ENCODE measurements at places on chromosomes 13 and 19.

GRCh38 chr19:45156011-45156630, 4.7 kb downstream of the NKPD1 start:
- no peak for DNase-seq

- no peak for DNase-seq
Measured at GRCh38 chr19:4649392-4650047, 10.2 kb downstream of the TNFAIP8L1 start.

DNA sequence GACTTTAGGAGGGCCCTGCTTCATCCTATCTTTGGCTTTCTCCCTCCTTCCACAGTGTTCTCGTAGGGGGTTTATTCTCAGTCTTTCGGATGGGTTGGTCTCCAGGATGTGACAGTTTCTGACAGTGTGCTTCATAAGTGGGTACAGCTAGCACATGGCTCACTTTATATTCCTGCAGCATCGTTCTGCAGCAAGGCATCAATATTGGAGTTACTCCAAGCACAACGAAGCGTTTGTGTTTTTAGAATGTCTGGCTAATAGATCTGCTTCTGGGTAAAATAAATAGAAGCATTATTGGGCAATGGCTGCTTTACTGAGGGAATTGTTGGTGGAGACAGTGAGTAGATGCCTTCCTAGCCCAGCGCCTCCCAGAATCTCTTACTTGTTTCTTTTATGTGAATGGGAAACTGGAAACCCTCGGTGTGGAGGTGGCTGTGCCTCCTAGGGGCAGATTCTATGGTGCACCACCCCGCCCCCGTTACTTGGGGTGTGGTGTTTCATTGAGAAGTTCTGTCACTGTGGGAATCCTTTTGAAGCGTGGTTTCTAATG, 2.0 kb downstream of the FARP1 start:
- no peak for DNase-seq

- no peak for DNase-seq
Measured at GRCh38 chr19:35901854-35902661, at the start of gene HCST. HCST (plus strand) TSS chr19:35902529; CDS start chr19:35902594, 65 bp downstream.

DNA sequence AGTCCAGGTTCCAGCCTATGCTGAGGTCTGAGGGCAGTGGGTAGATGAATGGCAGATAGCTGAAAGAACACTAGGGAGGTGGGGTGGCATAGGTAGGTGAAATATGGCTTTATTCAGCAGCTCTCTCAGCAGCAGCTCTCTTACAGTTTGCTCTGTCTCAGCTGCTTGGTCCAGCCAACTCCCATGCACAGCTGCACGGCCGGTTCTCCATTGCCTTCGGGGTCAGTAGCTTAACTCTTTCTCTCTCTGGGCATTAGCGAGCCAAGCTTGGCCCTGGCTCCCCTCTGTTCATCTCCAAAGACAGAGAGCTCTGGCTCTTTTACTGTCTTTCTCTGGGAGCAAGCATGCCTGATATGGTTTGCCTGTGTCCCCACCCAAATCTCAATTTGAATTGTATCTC, 151.9 kb downstream of the MYO16 start:
- no peak for DNase-seq

DNA sequence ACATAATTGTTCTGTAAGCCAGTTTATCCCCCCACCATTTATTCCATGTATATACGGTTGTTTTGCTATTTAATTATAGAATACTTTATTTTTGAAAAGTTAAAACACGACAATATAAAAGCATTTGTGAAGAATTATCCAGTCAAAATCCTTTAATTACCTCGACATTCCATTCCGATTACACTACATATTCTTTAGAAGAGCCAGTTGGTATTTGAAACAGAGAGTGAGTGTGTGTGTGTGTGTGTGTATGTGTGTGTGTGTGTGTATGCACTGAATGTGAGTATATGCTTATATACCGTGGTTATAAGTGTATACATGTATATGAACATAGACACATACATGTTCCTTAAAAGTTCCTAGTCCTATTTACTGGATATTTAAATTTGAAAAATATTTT, 87.8 kb upstream of the KLF5 start:
- no peak for DNase-seq

DNA sequence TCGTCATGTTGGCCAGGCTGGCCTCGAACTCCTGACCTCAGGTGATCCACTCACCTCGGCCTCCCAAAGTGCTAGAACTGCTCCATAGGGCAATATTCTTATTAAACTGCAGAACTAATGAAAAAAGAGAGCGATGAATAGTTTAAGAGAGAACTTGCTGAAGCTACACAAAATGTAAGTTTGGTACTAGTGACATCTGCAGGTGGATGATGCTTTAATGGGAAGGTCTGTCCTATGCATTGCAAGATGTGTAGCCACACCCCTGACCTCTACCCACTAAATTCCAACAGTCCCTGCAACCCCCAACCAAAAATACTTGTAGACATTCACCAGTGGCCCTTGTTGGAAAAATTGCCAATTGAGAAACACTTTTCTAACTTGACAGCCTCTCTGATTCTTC, 117.8 kb downstream of the NALCN start:
- no peak for DNase-seq

DNA sequence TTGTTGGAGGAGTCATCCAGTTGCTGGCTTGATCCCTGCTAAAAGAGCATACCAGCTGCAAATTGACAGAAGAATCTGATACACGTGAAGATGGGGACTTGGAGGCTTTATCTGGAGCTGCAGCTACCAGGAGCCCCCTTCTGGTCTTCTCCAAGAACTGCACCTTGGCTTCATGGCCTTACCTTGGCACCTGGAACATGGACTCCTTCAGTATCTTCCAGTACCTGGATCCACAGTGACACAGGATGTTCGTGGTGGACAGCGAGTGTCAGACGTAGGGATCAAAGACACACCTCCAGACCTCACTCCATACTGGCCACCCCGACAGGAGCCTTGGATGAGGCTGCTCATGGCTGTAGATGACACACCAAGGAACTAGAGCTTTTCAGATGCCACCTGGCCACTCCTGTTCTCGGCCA, 9.9 kb upstream of the ACSBG2 start:
- peak; percentile 58 for DNase-seq

- DNase-seq: no peak
Measured at GRCh38 chr13:47184321-47184720, 287.5 kb upstream of the HTR2A start.

- peak; percentile 47 for DNase-seq
Measured at GRCh38 chr13:112145551-112146360, 78.8 kb downstream of the SOX1 start.

DNA sequence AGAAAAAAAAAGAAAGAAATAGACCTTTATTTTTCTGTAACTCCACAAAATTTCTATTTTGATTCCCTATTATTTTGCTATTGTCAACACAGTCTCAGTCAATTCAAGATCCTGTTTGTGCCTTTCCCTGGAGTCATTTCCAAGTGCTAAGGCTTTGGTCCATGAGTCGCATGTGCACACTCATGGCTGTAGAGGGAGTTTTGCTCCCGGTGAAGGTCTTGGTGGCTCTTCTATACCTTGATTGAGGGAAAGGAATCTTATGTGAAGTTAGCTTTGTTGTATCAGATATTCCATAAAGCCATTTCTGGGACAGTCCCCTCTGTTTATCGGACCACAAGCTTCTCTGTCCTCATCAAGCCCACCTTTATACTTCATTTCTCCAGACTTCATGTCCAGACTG, 58.7 kb upstream of the ALOX5AP start:
- DNase-seq: no peak

- no peak for DNase-seq
Measured at GRCh38 chr13:59229401-59229800, 934.3 kb downstream of the DIAPH3 start.

- DNase-seq: no peak
Measured at GRCh38 chr19:49984491-49984890, 23.5 kb upstream of the SIGLEC11 start.

- DNase-seq: no peak
Measured at GRCh38 chr13:43426355-43426754, 360.4 kb downstream of the ENOX1 start.

- no peak for DNase-seq
Measured at GRCh38 chr19:10363789-10364281, 16.5 kb downstream of the TYK2 start.

DNA sequence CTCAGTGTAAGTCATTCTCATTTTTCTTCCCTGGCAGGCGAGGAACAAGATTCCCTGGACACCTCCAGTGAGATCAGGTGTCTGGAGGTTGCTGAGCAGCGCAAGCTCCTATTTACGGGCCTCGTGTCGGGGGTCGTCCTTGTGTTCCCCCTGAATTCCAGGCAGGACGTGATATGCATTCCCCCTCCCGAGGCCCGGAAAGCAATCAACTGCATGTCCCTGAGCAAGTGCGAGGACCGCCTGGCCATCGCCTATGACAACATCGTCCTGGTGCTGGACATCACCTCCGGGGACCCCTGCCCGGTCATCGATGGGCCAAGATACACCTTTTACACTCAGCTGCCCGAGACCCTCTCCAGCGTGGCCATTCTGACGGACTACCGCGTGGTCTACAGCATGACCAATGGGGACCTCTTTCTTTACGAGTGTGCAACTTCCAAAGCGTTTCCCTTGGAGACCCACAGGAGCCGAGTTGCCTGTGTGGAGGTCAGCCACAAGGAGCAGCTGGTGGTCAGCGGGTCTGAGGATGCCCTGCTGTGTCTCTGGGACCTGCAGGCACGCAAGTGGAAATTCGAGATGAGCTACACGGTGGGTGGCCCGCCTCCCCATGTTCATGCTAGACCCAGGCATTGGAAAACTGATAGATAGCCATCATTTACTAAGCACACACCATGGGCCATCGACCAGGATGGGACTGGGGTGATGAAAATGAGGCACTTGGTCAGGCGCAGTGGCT, 21.5 kb upstream of the SIN3B start:
- DNase-seq: no peak

GRCh38 chr13:48029859-48030258, 7.7 kb upstream of the NUDT15 start:
- DNase-seq: no peak

DNA sequence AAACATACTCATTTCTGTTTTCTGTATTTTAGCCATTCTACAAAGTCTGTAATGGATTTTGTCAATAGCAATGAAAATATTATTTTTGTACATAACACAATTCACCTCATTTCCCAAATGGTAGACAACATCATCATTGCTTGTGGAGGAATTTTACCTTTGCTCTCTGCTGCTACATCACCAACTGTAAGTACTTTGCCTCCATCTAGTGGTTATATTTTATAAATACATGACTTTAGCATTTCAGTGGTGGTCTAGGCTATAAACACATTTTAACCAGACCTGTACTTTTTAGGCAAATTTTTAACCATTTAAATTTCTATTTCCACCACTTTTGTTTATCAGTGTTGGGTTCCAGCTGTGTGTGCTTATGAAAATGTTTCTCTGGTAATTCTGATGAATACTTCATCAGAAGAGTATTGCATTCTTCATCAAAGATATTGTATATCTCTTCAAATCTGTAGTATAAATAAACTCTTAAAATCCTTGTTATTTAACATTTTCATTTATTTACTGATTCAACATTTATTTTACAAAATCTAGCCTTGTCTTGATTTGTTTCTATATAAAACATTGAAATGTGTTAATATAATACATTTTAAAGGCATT, 222.4 kb downstream of the NBEA start:
- no peak for DNase-seq

GRCh38 chr13:50123515-50123861, 108.2 kb downstream of the KCNRG start:
- DNase-seq: no peak

All from tibial artery (tissue), 4 donors.